Hair follicular keratinocyte (primary cell): ENCODE measurements at places on chromosomes 4 and X. TPM values are rescaled to one million over a fixed set of nuclear protein-coding genes. Genes with fewer than 3 reads are reported as not detected.

The RNF212 gene
- total RNA-seq: 1.2 TPM in 1 of 2 replicates, not detected in the other

The MAGEB17 gene
- total RNA-seq: not detected in 2 replicates

The VSIG4 gene
- total RNA-seq: not detected in 2 replicates

The ARHGEF38 gene
- total RNA-seq: not detected in 2 replicates

The TSPAN7 gene
- 0.86 and 2.1 TPM in 2 replicates for total RNA-seq

The RNF113A gene
- total RNA-seq: 11.6 and 14.5 TPM in 2 replicates

The ADGRA3 gene
- 32.8 and 33.1 TPM in 2 replicates for total RNA-seq

The SPANXN3 gene
- not detected in 2 replicates for total RNA-seq

The FAM9A gene
- not detected in 2 replicates for total RNA-seq

The COL25A1 gene
- total RNA-seq: 0.08 TPM in 1 of 2 replicates, not detected in the other

The HAND2 gene
- not detected in 2 replicates for total RNA-seq

The REPS2 gene
- 0.38 and 1.8 TPM in 2 replicates for total RNA-seq

The ABLIM2 gene
- 0.11 and 1.2 TPM in 2 replicates for total RNA-seq

The MAD2L1 gene
- total RNA-seq: 30.8 and 49.7 TPM in 2 replicates

The MAMLD1 gene
- total RNA-seq: 0.38 and 0.94 TPM in 2 replicates

The NMU gene
- 0.78 and 3.8 TPM in 2 replicates for total RNA-seq
